Endothelial cell (in vitro differentiated cells): ENCODE measurements at places on chromosomes 3 and 15. TPM values are rescaled to one million over a fixed set of nuclear protein-coding genes. Genes with fewer than 3 reads are reported as not detected.

The LOXL1 gene
- total RNA-seq = 156 TPM

The ZNF501 gene
- 4.7 TPM for total RNA-seq

The TM4SF18 gene
- total RNA-seq = 57.4 TPM

The MEGF11 gene
- 0.77 TPM for total RNA-seq

The ANKRD63 gene
- not detected for total RNA-seq

The CPNE9 gene
- 0.31 TPM for total RNA-seq

The CLDN16 gene
- not detected for total RNA-seq

The ADAMTS17 gene
- 4.8 TPM for total RNA-seq

The PATL2 gene
- 0.69 TPM for total RNA-seq

The TM2D3 gene
- 37.7 TPM for total RNA-seq
